ENCODE measurements at places on chromosomes 7 and 10.
A peak's percentile ranks its signal among the peaks of the same experiment; 100 is the strongest.

- no peak for DNase-seq
These were observed 29.5 kb downstream of the CTNNA3 start for GRCh38 chr10:67666416-67667034.

DNA sequence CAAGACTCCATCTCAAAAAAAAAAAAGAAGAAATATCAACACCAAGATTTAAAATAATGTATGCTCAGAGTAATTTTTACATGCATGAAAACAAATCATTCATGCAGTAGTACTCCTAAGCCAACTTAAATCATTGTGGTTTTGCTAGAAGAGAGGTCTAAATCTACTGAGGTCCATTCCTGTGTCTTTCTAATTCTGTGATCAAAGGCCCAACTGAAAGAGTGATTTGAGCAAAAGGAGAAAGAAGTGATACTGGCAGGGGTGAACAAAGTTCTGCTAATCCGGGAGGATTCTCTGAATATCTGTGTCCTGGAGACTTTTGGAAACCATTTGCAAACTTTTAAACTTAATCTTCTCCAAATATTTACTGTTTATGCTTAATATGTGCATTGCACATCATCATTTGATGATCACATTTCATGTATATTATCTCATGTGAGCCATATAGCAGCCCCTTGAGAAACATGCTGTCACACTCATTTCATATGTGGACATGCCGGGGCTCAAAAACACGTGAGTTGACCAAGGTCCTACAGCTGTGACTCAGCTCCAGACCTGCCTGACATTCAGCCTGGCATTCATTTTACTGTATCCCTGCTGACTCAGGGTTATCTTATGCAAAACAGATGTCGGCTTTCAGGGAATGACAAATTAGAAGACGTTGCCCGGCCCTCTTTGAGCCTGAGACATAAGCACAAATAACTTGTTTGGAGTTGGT is 76.4 kb downstream of the FAM107B start:
- no peak for DNase-seq

- DNase-seq: peak; percentile 41
These were observed 72.0 kb downstream of the SLC37A3 start for GRCh38 chr7:140326116-140326928.

GRCh38 chr7:9608560-9608959 is 1175.2 kb downstream of the NXPH1 start:
- DNase-seq: no peak

DNA sequence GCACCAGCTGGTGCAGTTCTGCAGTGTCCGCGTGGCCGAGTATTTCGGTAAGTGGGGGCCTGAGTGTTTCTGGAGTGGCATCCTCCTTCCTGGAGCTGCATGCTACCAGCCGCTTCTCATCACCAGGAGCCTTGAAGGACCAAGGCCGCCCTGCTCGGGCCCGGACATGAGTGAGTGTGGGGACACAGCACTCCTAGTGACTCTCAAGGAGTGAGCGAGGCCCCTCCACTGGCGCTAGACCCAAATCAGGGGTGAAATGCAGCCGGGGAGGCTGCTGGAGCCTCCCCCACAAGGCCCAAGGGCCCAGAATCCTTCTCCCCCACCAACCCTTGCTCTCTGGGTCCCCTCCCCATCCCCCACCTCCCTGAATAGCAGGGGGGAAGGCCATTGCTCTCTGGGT is 48.0 kb downstream of the CAMK2B start:
- DNase-seq: no peak

GRCh38 chr10:82953909-82954308 is 1078.9 kb downstream of the NRG3 start:
- DNase-seq: no peak

- no peak for DNase-seq
These were observed 43.2 kb downstream of the HTRA1 start for GRCh38 chr10:122504610-122504950.

GRCh38 chr10:71076473-71077142 is 135.8 kb upstream of the UNC5B start:
- DNase-seq: no peak

All from activated naive CD8-positive, alpha-beta T cell treated with anti-CD3 and anti-CD28 coated beads, Interleukin-2, amount 50 U/mL, for 24 hours (primary cell).